LNCaP clone FGC (cell line): ENCODE measurements at places on chromosomes 6 and 20.
A peak's percentile ranks its signal among the peaks of the same experiment; 100 is the strongest.

DNA sequence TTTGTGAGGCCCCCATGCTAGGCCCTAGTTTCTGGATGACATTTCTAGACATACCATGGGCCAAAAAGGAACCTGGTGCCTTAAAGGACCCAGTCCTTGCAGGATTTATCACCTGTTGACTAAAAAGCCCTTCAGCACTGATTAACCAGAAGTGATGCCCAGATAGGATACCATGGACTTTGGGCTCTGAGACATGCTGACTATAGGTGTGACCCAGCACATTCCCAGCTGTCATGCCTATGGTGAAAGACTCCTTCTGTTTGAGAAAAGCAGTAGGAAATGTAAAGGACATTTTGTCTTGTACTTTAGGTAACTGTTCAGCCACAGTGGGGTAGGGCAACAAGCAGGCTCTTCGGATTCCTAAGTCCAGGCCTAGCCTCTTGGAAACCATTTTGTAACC is 724.2 kb downstream of the CD109 start:
- DNase-seq = no peak

DNA sequence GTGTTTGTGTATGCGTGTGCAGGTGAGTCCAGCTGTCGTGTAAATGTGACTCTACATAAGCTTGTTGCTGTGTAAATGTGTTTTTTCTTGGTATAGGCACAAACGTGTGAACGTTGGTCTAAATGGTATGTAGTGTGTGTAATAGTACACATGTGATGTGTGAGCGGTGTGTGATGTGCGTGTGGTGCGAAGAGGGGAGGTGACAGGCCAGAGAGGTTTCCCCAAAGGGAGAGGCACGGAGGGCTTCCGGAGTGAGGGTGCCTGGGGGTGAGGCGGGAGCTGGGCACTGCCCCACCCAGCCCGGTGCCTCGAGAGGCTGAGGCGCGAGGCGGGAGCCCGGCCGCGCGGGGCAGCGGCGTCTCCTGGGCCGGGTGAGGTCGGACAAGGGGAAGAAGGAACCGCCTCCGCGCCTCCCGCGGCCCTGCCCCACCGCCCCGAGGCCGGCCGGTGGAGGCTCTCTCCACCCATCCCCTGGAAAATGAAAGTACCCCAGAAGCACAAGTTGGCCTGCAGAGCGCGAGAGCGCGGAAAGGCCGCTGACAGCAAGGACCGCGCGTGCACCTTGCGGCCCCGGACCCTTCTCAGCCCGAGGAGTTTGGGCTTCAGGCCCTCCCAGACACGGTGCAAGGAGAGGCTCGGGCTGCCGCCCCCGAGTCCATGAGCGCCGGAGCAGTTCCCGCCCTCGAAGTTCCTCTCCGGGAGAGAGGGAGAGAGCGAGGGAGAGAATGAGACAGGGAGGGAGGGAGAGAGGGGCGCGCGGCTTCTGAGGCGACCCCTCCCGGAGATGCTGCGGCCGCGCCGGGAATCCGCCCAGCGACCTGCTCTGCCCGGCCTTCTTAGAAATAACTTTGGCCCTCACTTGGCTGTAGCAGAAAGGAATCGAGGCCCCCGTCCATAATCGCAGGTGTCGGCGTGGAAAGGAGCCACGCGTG is 43.2 kb upstream of the OSTM1 start:
- no peak for DNase-seq

DNA sequence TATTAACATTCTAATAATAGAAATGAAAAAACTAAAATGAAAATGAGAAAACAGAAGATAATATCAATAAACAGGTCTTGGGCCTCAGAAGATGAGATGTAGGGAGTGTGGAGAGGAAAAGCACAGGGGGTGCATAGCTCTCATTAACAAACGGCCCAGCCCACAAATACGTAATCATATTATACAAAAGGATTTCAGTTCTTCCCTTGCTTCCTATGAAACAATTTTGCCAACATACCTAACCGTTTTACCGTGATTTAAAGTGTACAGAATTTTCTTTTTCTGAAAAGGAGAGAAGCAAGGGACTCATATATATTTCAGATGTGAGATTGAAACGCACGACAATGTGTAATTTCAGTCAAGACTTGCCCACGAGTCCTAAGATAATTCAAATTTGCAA is 136.0 kb downstream of the HFE start:
- DNase-seq = no peak

DNA sequence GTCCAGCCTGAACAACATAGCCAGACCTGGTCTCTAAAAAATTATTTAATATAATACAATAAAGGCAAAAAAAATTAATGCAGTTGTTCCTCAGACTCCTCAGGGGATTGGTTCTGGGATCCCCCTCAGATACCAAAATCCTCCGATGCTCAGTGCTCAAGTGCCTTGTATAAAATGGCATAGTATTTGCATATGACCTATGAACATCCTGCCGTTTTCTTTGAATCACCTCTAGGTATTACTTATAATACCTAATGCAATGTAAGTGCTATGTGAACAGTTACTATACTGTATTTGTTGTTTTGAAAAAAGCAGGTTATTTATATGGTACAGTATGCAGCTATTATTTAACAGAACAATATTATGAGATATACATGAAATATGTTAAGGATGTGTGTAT is 43.3 kb downstream of the RNGTT start:
- no peak for DNase-seq

GRCh38 chr6:105849746-105850145 is 236.4 kb upstream of the PRDM1 start:
- DNase-seq = no peak

DNA sequence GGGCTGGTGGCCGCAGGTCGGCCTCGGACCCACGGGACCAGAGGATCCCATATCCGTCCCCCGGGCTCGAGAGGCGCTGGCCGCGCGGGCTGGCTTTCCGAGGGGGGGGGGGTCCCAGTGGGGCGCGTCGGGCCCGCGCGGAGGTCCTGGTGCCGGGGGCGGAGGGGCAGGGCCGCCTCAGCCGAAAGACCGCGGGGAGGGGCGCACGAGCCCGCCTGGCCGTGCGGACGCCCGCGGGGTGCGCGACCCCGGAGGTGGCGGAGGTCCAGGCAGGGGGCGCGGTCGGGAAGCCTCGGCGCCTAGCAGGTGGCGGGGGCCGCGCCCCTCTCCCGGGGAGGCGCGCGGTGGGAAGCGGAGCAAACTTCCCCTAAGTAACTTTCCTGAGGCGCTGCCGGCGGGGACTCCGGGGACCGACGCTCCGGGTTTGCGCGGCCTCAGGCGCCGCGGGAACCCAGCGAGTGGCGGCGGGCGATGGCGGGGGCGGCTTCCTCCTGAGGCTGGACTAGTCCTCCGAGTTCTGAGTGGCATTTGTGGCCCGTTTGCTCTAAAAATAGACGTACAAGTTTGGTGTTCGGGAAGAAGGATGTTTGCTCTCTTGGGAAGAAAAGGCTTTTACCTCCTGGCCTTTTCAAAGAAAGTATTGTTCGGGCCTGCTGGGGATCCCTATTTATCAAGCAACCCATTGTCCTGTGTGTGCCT is 26.5 kb upstream of the BTBD3 start:
- no peak for DNase-seq

GRCh38 chr20:33443006-33443511 is 504 bp downstream of the SNTA1 start:
- no peak for DNase-seq

DNA sequence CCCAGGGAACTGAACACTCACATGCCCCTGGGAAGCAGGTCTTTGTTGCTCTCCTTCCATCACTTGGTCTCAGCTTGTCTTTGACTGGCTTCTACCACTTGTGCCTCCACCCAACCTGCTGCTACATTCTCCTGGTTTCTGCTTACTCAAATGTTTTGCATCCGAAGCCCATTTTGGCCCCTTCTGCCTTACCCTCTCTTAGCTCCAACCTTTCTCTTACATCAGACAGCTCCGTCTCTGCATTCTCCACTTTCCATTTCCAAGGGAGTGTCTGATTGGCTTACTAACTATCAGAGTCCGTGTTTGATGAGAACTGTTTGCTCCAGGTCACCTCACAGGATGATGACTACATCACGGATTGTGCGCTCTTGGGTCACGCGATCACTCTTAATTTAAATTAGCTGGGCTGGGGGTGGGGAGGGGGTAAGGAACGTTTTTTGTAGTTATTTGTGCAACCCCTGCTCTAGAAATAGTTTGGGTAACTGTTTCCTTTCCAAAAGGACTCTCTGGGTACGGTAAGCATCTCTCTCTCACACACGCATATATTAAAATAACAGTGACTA is 844 bp upstream of the ABRACL start:
- DNase-seq = no peak

GRCh38 chr6:168217880-168218537 is 101.6 kb downstream of the DACT2 start:
- DNase-seq = no peak

- no peak for DNase-seq
Measured at GRCh38 chr20:41072190-41072863, 43.7 kb downstream of the TOP1 start.

GRCh38 chr6:120055071-120055470 is 705.5 kb upstream of the MAN1A1 start:
- DNase-seq = no peak

DNA sequence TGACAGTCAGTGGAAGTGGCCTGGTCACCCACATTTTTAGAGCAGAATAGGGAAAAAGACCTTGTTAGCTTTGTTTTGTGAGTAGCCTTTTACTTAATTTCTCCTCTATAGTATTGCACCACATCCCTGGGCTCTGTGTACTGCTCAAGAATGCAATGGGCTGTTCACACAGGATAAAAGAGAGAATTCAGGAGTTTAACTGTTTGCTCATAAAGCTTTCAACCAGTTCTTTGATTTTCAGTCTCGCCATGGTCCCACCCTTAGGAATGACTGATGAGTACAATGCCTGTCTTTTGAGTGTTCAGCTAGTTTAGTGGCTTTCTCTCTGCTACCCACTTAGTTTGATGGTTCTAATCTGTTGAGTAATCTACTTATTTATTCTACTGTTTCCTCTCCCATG is 129.7 kb downstream of the PLG start:
- no peak for DNase-seq

- DNase-seq = no peak
Measured at GRCh38 chr6:150343434-150343833, 25.4 kb upstream of the IYD start.

DNA sequence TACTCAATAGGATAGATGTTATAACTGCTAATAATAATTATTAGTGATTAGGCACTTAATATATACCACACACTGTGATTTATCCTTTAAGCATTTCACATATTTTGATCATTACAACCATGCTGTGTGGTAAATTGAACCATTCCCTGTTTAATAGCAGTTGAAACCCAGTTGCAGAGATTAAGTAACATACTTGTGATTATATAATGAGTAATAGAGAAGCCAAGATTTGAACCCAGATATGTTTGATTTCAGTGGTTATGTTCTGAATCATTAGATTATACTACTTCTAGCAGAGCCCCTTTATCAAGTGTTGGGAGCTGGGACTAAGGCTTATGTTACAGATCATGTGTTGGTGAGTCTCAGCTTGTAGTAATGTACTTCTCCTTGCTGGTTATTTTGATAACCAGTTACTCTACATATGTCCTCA is 44.1 kb downstream of the STK4 start:
- no peak for DNase-seq

GRCh38 chr20:63381781-63382431 is 20.8 kb upstream of the CHRNA4 start:
- no peak for DNase-seq

GRCh38 chr20:62708591-62709536 is at the start of gene NTSR1:
Gene NTSR1 (plus strand): TSS chr20:62708836. CDS start chr20:62709208, 372 bp downstream.
- no peak for DNase-seq

GRCh38 chr6:4364711-4365110 is 229.3 kb upstream of the ECI2 start:
- DNase-seq = no peak

- DNase-seq = no peak
Measured at GRCh38 chr6:141321493-141322347, 811.0 kb upstream of the GJE1 start.

GRCh38 chr20:1334761-1335160 is 5.8 kb upstream of the SDCBP2 start:
- no peak for DNase-seq

- no peak for DNase-seq
Measured at GRCh38 chr6:76174722-76175121, 102.3 kb upstream of the IMPG1 start.

GRCh38 chr6:136351518-136352110 is 62.0 kb upstream of the BCLAF1 start:
- no peak for DNase-seq

DNA sequence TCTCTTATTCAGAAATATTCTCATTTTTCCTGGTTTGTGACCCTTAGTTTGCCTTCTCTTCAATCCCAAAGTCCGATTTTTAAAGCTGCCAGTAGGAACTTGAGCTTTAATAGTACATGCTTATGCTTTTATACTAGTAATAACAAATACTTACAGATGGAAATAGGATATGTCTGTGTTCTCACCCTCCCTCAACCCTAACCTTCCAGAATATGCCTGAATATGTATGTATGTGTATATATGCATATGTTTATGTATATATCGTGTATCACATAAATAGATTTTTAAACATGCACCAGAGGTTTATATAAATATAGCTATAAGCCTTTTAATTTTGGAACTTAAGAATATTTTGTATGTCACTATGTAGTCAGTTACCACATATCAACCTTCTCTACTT is 38.8 kb downstream of the CDYL start:
- DNase-seq = no peak

GRCh38 chr6:110944681-110945151 is 13.8 kb upstream of the GTF3C6 start:
- DNase-seq = no peak

- no peak for DNase-seq
Measured at GRCh38 chr6:163745536-163746400, 331.2 kb downstream of the QKI start.

GRCh38 chr20:36252511-36252910 is 16.2 kb downstream of the AAR2 start:
- DNase-seq = no peak

- DNase-seq = no peak
Measured at GRCh38 chr6:110328259-110328658, 29.9 kb downstream of the METTL24 start.

- no peak for DNase-seq
Measured at GRCh38 chr6:99219788-99220187, 129.7 kb downstream of the FAXC start.

DNA sequence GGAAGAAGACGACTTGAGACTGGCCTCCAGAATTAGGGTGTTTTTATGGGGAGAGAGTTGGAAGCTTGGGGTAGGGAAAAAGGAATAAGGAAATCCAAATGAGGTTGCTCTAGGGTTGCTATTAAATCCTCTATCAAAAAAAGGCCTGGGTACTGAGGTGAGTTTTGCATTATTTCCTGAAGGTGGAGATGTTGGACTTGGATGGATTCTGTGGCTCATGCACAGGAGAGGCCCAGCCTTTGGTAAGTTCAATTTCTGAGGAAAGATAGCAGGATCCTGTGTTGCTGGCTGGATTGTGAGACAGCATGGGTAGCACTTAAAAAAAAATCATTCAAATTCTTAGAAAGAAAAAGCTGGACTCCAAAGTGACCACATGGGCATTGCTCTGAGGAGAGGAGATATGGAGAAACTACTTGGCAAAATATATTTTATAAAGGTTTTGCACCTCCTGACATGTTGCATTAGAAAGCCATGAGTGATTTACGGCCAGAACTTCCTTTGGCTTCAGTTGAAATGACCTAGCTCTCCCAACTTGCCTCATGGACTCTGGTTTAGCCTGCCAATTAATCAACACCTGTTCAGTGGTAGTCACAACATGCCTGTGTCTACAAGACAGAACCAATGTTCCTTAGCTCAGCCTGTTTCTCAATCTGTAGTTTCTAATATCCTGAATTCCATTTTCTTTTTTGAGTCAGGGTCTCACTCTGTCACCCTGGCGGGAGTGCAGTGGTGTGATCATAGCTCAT is 152.1 kb upstream of the RALGAPA2 start:
- DNase-seq = peak; percentile 41
